ENCODE measurements at places on chromosomes 7 and 10.

DNA sequence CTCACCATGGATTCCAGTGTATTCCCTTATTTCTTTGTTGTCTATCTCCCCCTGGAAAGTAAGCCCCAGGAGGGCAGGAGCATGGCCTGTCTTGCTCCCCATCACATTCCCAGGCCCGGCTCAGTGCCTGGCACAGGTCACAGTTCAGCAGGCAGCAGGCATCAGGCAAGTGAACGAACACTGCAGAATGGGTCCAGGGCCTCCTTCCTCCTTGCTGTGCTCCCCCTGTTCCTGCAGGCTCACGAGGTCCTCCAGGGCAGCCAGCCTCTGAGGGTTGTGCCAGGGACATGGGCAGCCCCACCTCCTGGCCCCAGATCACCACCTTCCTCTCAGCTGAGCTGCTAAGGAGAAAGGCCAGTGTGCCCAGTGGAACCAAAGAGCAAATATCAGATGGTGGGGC is 41.8 kb downstream of the PDLIM1 start:
- no peak for DNase-seq

GRCh38 chr7:96596120-96596826 is 113.4 kb downstream of the SEM1 start:
- DNase-seq: peak; percentile 99

DNA sequence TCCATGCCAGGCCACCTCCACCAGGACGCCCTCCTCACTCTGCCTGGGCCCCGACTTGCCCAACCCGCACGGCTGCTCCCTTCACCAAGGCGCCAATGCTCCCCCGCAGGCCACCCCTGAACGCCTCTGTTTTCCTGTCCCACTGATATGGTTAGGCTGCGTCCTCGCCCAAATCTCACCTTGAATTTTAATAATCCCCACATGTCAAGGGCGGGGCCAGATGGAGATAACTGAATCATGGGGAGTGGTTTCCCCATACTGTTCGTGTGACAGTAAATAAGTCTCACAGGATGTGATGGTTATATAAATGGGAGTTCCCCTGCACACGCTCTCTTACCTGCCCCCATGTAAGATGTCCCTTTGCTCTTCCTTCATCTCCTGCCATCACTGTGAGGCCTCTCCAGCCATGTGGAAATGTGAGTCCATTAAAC is 29.8 kb downstream of the RSU1 start:
- no peak for DNase-seq

- no peak for DNase-seq
Measured at GRCh38 chr10:661597-662222, 27.8 kb downstream of the DIP2C start.

GRCh38 chr10:72248468-72249151 is 25.1 kb upstream of the DDIT4 start:
- DNase-seq: no peak

- no peak for DNase-seq
Measured at GRCh38 chr7:111223802-111224253, 132.9 kb downstream of the LRRN3 start.

- DNase-seq: no peak
Measured at GRCh38 chr10:7403620-7404019, 7.2 kb downstream of the SFMBT2 start.

GRCh38 chr7:121833991-121834390 is 39.0 kb upstream of the PTPRZ1 start:
- DNase-seq: no peak

DNA sequence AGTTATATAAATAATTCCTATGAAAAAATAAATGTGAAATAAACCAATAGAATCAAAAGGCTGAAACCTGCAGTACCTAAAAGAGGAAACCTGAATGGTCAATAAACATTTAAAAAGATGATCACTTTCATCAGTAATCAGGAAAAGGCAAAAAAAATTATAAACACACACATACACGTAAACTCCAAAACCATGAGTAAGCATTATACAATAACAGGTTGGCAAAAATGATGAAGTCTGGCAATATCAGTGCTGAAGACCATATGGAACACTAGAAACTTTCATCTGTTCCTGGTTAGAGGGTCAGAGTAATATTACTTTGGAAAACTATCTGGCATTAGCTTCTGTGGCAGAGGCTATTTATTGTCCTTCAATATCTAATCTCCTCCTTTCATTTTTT is 38.5 kb downstream of the PTF1A start:
- no peak for DNase-seq

- no peak for DNase-seq
Measured at GRCh38 chr7:1812509-1813393, 142.7 kb downstream of the ELFN1 start.

DNA sequence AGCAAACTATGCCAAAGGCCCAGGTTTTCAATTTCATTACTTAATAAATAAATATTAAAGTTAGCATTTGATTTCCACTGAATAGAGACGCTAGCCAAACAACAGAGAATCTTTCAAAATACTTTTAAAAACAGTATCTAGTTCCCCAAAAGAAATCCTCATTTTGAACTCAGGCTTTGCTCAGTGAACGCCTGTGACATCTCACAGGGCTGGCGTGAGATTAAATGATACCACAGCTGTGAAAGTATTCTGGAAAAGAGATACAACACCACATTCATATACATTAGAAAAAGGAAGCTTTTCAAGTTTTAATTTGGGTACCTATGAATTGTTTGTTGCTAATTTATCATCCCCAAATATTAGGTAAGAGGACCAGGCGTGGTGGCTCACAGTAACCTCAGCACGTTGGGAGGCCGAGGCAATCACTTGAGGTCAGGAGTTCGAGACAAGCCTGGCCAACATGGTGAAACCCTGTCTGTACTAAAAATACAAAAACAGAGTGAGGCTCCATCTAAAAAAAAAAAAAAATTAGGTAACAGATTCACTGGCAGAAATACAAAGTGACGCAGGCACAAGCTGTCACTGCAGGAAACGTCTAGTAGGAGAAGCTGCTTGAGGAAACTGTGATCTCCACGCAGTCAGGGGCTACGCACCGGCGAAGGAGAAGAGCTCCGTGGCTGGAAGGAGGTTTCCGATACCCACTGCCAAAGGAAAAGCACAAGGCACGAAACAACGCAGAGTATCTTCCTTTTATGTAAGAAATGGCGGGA is 50.0 kb downstream of the AMZ1 start:
- no peak for DNase-seq

GRCh38 chr7:90595801-90596670 is at the start of gene CDK14:
CDK14 (plus strand) TSS chr7:90596321; CDS start chr7:90596628, 307 bp downstream.
- DNase-seq: peak; percentile 73

- DNase-seq: no peak
Measured at GRCh38 chr10:110446954-110447608, 50.6 kb upstream of the DUSP5 start.

GRCh38 chr10:95319239-95319638 is 28.4 kb upstream of the PDLIM1 start:
- DNase-seq: no peak

DNA sequence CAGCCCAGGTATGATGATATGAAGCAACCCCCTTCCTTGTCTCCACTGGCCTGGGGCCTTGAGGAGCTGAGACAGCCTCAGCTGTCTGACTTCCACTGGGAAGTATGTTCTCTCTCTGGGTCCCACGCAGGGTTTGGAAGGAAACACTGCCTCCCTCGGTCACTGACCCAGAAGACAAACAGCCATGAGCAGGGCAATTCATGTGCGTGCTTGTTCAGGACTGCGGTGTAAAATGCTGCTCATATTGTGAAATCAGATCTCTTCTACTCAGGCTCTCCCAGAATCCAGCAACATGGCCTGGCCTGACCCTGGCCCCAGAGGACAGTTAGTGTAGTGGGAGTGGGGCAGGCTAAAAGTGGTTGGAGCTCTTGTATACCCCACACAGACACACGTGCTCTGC is 2.8 kb downstream of the CLCN1 start:
- no peak for DNase-seq

DNA sequence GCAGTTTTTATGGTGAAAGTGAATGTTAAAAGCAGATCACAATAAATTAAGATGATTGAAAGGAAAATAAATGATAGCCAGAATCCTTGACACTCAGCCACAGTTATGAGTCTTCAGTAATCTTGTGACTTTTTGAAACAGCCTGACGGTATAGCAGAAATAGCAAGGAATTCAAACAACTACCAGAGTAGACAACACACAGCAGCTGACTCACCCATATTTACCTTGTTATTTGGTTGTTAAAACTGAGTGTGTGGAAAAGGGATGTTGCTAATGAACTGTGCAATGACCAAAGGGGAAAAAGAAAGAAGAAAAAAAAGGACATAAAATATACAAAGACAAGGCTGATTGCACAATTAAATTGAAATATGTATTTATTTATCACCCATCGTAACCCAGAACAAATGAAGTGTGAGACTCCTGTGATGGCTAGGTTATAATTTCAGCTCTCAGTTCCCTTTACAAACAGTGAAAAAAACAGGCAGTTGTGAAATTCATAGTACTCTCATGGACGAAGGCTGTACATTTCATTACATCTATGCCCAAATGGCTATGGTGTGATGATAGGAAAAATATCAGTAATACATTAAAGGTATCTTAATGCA is 1023.0 kb upstream of the SORCS1 start:
- DNase-seq: no peak

DNA sequence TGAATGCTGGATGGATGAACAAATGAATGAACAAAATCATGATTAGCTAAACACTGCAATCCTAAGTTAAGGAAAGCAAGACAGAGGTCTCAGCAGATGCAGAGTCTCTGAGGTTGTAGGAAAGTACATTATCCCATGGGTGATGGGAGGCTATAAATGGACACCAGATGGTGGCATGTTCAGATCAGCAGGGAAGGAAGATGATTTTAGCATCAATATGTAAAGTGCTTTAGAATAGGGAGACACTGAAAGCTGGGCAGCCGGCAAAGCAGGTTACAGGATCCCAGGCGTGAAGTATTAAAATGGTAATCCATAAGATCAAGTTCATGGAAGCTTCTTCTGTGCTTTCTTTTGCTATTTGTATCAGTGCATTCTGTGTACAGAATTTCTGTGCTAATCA is 7.9 kb upstream of the RAPGEF5 start:
- DNase-seq: no peak

DNA sequence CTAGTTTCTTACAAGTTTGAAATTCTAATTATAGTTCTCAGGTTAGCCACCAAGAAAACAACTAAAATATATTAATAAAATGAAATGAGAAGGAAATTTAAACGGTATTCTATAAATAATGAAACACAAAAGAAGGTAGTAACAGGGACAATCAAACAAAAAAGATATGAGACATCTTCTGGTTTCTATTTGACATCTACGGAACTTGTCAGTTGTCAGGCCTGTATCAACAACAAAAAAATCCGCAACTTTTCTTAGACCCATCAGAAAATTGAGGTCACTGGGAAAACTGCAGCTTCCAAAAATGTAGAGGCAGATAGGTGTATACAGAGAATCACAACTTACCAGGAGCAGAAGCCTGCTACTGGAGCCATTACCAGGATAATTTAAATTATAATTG is 70.6 kb downstream of the ZPBP start:
- no peak for DNase-seq

GRCh38 chr7:116766881-116767280 is 94.9 kb downstream of the MET start:
- no peak for DNase-seq

- no peak for DNase-seq
Measured at GRCh38 chr7:144622745-144623144, 213.1 kb downstream of the TPK1 start.

DNA sequence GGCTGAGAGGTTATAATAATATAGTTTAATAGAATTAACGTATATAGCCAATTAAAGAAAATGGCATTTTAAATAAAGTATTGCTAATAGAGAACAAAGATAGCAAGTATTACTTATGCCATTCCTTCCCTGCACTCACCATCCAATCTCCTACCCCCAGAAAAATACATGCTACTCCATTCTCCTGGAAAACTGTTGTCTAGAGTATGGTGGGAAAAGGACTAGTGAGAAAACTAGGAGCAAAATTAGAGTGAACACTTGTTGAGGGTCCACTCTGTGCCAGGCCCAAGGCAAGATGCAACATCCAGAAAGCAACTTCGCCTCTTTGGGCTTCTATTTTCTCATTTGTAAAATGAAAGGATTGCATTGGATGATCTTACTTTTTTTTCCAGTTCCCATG is 149.1 kb downstream of the CPED1 start:
- no peak for DNase-seq

DNA sequence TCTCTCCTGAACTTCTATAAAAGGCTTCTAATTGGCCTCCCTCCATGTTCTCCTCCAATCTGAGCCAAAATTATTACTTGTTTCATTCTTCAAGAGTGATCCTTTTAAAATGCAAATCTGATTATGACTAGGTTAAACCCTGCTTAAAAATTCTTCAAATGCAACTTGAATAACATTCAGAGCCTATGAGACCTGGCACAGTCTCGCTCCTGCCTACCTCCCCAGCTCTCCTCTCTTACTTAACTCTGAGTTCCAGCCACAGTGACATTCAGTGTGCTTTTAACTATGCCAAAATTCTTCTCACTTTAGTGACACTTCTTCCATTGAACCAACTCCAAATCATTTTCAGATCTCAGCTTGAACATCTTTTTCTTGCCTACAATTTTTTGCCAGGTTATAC is 68.8 kb downstream of the TMEM168 start:
- no peak for DNase-seq

DNA sequence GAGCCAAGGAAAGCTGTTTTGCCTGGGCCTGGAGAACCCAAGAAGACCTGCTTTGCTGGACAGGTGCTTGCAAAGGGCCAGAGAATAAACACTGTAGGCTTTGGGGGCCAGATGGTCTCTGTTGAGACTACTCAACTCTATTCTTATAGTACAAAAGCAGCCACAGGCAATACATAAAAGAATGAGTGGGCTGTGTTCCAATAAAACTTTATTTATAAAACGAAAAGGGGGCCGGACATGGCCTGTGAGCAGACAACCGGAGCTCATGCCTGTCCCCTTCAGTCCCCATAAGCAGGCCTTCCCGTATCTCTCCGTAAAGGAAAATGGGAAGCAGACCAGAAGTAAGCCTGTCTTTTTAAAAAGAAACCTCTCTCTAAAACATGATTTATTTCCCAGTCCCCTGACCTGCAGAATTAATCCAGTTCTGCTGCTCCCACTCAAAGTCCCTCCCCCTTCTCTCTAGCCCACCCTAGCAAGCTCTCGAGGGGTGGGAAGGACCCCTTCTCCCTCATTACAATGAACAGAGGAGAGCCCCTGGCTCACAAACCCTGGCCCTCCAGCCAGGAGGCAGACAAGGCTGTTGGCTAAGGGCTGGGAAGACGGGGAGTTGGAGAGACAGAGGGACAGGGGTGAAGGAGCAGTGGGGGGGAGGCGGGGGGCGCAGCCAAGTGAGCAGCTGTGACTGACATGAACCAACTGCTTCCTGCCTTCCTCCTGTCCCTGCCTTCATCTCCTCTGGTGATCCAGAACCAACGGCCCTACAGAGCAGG is 177.8 kb downstream of the NEURL1 start:
- no peak for DNase-seq

DNA sequence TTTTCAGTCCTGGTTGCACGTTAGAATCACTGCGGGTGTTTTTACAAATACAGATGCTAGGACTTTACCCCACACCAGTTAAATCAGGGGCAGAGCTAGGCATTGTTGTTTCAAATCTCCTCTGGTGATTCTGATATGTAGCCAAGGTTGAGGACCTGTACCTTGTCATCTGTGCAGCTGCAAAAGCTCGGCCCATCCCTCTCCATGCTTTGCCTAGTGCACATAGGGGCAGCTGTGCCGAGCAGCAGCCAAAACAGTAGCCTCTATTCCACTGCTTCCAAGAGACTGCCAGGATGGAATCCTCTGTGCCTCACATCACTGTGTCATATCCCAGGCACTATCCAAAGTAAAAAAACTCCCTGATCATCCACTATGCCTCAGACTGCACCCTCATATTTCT is 181.3 kb downstream of the CDK14 start:
- peak; percentile 39 for DNase-seq
